ENCODE measurements at places on chromosomes 12 and 14.

DNA sequence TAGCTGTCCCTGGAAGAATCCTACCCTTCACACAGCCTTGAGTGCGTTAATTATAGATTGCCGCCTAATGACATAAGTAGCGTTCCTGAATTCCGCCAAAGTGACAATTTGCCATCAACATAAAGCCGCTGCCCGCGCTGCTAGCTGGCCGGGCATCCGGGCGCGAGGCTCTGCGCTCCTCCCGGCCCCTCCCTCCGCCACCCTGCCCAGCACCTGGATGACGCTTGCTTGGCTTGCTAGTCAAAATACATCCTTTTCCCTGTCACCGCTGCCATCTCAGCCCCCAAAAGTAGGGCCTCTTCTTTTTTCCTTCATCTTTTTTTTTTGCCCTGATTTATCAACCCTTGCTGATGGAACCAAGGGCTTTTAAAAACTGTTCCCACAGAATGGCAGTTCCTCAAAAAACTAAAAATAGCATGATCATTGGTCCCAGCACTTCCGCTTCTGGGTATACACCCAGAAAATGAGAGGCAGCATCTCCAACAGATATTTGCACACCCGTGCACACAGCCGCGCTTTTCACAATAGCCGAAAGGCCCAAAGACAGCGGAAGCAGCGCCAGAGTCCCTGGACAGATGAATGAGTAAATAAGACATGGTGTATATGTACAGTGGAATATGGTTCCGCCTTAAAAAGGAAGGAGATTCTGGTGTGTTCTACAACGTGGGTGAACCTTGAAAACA is 235.2 kb downstream of the BCL11B start:
- no peak for DNase-seq

GRCh38 chr12:105384916-105385535 is 54.5 kb downstream of the C12orf75 start:
- no peak for DNase-seq

DNA sequence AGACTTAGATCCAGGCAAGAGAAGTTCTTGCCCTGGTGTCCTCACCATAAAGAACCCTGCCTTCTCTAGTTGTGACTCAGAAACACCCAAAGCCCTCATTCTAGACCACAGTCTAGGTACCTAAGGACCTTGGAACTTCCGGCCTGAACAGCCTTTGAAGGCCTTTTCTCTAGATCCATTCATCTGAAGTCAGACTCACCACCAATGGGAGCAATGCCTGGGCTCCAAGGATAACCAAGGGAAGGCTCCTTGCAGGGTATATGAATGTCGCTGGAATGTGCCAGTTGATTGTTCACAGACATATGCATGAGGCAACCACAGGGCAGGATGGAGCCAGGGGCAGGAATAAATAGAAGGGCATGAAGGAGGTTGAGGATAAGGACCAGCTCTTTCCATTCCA is 86.3 kb downstream of the PLCZ1 start:
- DNase-seq, result no peak

DNA sequence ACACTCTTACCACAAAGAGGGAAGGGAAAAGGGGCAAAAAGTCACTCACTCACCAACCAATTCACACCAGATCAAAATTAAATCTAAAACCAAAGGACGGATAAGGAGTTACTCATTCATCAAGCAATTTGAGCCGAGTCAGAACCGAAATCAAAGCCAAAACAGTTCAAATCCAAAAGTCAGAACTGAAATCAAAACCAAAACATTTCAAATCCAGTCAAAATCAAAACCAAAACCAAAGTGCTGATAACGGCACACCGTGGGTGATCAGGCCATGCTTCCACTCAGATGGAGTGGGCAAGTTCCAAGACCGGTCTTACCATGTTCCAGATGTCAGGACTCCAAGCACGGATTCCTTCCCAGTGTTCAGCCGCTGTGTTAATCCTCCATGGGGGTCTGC is 139.5 kb downstream of the SLC38A6 start:
- no peak for DNase-seq

DNA sequence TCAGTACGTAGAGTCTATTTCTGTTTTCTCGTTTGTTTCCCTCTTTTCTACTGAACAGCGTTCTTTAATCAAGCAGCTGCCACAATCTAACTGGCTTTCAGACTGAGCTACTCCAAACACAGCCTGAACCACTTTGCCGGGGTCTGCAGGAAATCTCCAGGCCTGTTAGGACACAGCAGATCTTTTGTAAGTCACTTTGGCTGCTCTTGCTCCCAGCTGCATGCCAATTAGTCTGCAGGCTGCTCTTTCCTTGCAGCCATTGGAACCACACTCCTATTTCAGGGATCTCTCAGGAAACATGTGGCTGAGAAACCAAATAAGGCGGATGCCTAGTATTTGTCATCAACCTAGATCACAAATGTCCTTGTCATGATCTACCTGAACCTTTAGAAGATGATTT is 73.6 kb downstream of the TMTC1 start:
- DNase-seq, result peak; percentile 92

GRCh38 chr14:103132381-103133209 is 9.3 kb downstream of the TNFAIP2 start:
- DNase-seq, result no peak

- DNase-seq, result no peak
These were observed 283.9 kb upstream of the PRICKLE1 start for GRCh38 chr12:42873401-42873800.

GRCh38 chr14:104694991-104695659 is 5.7 kb downstream of the INF2 start:
- DNase-seq, result no peak

- DNase-seq, result no peak
These were observed 131.2 kb downstream of the EML1 start for GRCh38 chr14:99924379-99924778.

DNA sequence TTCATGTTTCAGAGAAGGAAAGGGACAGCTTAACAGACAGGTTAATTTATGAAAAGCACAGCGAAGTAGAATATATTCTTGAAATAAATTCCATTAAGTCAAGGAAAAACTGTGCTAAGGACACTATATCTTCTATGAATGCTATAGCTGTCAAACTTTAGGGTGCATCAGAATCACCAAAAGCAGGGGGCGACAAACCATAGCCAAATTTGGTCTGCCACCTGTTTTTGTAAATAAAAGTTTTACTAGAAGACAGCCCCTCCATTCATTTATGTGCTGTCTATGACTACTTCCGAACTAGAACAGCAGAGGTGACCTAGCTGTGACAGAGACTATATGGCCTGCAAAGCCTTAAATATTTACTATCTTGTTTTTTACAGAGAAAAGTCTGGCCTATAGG is 25.9 kb downstream of the PPP4R3A start:
- DNase-seq, result no peak

DNA sequence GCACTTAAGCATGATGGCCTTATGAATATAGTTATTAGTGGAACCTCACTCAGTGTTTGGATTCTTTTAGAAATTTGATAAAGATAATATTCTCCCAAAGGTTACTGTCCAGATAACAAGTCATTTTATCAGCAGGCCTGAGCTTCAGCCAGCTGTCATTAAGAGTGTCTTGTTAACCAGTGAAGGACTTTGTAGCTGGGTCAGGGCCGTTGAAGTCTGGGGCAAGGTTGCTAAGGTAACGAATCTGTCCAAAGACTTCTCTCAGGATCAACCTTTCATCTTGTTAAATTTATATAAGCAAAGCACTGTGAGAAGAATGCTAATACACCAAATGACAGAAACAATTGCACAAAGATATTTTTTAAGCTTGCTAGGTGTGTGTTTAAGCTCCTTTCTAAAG is 271.3 kb upstream of the TMPO start:
- no peak for DNase-seq

DNA sequence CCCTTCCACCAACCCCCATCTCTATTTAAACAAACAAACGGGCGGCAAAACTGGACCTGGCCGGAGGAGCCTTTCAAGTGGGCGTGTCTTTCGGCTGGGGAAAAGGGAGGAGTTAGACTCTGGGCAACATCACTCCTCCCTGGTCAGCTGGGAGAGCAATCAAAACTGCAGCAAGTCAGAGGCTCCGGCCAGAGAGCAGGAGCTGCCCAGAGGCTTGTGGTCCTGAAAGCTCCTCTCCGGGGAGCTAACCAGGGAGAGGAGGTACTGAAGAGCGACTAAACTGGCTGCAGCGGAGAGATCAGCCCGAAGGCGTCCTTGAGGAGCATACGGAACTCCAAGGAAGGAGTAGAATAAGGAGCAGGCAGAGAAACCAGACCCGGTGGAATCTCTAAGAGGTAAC is at the start of gene NEUROD4:
TSS of gene NEUROD4 (plus strand) at position 191 of the 400 bp plus-strand sequence. CDS start 6,466 bp downstream, outside the sequence.
- DNase-seq, result peak; percentile 87

- DNase-seq, result no peak
These were observed 6.1 kb upstream of the PSMA3 start for GRCh38 chr14:58238252-58239243.

DNA sequence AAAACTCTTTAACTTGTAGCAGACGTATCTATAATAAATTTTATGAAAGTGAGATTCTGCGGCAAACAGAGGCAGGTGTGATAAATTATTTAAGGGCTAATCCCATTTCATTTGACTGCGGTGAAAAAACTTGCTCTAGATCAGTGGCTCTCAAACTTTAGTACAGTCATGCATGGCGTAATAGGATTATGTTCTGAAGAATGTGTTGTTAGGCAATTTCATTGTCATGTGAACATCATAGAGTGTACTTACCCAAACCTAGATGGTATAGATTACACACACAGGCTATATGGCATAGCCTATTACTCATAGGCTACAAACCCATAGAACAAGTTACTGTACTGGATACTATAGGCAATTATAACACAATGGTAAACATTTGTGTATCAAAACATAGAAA is 83.7 kb downstream of the HEATR5A start:
- no peak for DNase-seq

DNA sequence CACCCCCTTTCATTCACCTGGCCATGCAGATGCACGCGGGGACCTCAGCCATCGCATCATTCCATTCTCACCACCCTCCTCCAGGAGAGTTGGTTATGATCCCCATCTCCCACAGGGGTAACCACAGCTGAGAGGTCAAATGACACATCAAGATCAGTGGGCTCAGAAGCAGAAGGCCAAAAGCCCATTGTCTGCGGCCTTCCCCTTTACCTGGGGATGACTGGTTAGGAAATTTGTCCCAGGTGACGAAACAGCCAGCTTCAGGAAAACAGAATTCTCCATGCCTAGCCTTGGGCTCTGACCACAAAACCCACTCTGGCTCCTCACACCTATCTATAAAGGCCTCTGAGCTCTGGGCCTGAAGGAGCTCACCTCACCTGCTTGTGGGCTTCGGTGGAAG is 36.1 kb downstream of the ZFP36L1 start:
- DNase-seq, result no peak

DNA sequence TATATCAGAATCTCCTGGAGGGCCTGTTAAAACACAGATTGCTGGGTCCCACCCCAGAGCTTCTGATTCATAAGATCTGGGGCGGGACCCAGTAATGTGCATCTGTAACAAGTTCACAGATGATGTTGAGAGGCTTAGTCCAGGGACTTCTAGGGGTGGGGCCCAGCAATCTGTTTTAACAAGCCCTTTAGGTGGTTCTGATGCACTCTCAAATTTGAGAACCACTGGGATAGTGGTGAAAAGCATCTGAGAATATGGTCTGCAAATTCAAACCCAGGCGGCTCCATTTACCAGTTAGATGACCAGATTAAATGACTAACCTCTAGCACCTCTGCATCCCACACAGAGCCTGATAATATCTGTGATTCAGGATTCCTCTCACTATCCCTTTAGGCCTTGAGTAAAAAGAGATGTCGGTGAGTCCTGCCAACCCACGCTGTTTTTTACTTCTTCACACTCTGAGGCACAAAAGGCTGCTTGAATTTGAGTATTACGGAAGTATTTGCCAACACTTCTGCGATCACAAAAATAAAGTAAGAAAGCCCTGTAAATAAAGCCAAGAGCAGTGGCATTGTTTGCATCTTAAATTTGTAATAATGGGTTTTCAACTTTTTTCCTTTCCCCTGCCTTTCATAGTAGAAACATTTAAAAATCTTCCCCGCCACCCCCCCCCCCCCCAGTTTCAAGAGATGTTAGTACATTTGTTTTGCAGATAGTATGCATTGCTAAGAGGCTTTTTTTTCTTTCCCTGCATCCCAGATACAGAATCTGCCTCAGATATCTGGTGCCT is 1.8 kb upstream of the FRS2 start:
- DNase-seq, result peak; percentile 23

- no peak for DNase-seq
These were observed 107.4 kb downstream of the PPM1A start for GRCh38 chr14:60356386-60356785.

GRCh38 chr14:88069677-88070076 is 64.7 kb downstream of the GPR65 start:
- DNase-seq, result no peak

GRCh38 chr12:56157201-56158028 is 744 bp upstream of the MYL6 start:
- DNase-seq, result peak; percentile 83

GRCh38 chr12:22416801-22417200 is 82.3 kb upstream of the ST8SIA1 start:
- no peak for DNase-seq

- DNase-seq, result no peak
These were observed 16.7 kb downstream of the PLEK2 start for GRCh38 chr14:67395086-67395875.

DNA sequence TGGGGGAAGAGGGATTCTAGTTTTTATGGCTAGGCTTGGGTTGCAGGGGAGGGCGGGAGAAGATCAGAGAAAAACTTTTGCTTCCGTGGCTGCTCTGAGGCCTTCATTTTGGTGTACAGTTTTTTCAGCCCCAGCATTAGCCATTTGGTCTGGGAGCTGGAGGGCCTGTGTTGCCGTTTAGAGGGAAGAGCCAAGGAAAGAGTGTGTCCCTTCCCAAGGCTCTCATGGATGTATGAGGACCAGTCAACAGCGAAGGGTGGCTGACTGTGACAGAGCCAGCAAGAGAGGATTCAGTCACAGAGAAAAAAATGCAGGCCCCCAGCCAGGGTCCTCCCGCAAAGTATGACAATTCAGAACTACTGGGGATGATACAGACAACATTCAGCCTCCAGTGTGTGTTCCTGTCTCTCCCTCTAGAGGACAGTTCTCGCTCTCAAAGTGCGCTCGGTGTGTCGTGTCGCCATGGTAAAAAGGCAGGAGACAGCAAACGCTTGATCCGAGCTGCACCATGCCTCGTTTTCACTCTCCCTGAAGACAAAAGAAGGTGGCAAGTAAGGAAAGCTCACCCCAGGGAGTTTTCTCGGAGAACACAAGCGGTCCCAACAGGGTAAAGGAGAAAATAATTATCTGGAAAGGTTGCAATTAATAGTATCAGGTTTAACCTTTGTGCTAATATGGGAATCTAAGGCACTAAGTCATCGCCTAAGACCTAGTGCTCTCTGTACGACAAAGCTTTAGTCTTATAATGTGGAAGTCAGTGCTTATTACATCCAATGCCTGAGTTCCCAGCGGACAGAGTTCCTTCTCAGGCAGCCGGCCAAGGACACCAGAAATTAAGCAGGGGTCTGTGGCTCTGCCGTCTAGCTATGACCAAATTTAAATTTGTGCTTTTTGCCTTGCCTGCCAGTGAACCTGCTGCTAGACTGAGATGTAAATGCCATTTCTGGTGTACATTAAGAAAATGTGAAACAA is 157.3 kb upstream of the PLXNC1 start:
- peak; percentile 63 for DNase-seq

GRCh38 chr12:68957273-68957672 is 24.3 kb upstream of the CPM start:
- no peak for DNase-seq

GRCh38 chr14:103260629-103261124 is 73.4 kb upstream of the EIF5 start:
- DNase-seq, result no peak

All from NT2/D1 (cell line).